ENCODE measurements at places on chromosomes 12 and 14.

DNA sequence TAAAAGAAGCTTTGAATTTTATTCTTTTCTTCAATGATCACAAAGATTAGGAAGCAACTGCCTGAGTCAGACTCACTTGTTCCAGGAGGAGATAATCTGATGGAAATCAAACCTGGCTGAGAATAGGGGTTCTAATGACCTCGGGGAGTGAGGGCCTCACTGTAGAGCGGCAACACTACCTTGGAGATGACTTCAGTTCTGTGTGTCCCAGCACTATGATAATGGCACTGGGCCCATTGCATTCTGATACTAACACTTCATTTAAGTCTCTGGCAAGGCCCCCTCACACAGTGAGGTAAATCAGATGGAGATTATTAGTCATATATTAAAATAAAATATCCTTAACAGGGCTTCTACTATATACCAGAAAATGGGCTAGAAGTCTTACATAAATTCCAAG lies 233.3 kb upstream of the EGLN3 start:
- no peak for DNase-seq

- DNase-seq, result no peak
These were observed 3.2 kb downstream of the BIN2 start for GRCh38 chr12:51320695-51321320.

DNA sequence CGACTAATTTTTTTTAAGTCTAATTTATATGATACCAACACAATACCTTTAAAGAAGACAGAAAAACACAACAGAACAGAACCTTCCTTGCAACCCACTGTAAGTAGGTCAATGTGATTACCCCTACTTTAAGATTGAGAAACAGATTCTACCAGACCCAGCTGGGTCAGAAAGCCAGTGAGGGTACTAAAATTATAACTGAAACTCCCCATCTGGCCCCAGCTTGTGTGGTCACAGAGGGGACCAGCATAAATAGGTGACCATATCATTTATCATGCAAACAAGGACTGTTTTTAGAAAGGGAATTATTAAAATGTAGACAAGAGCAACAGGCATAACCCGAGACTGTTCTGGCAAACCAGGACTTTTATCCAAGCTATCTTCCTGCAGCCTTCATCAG lies 30.1 kb upstream of the FRMD6 start:
- no peak for DNase-seq

DNA sequence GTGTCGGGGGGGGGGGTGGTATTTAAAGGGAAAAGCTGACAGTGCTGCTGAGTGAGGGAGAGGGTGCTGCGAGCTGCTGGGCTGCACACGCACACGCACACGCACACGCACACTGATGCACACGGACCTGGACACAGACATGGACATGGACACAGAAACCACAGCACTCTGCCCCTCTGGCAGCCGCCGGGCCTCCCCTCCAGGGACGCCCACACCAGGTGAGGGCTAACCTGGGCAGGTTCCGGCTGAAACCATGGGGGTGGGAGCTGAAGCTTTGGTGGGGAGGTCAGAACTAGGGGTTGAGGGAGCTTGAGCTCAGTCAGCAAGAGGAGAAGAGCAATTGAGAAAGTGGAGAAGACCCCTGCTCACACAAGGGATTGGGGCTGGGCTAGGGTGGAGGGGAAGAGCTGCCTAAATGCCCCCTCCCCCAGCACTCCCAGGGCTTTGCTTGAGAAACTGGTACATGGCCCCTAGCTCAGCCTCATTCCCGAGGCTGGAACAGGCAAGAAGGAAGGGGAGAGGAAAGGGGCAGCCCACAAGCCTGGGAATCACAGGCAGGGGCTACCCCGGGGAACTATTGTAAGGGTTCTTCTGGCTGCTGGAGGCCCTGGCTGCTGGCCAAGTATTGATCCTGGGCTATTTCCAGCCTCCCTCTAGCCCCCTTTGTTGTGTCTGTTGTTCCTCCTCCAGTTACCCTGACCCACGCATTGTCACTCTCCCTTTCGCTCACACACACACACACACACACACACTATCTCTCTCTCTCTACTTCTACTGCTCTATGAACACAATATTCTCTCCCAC lies at the start of gene REM2:
Gene REM2, plus strand, starts transcription at position 50 of the 804 bp plus-strand sequence. Its CDS starts 66 bp downstream, at position 116.
- no peak for DNase-seq

GRCh38 chr12:54525383-54525782 lies 24.0 kb upstream of the PDE1B start:
- DNase-seq, result no peak

GRCh38 chr14:104766256-104766862 lies 13.4 kb downstream of the SIVA1 start:
- no peak for DNase-seq

DNA sequence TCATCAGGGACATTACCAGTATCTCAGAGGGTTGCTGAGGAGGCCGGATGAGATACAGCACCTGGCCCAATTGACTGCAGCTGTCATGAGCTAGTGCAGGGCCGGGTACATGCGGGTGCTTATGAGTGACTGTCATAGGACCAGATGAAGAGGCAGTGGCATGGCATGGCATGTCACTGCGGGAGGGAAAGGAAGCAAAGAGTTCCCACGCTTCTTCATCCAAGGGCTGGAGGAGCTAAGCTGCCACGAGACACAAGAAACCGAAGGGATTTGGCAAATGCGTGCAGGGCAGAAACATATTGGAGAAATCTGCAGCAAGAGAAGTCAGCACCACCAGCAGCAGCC lies 10.7 kb upstream of the GPX2 start:
- no peak for DNase-seq

DNA sequence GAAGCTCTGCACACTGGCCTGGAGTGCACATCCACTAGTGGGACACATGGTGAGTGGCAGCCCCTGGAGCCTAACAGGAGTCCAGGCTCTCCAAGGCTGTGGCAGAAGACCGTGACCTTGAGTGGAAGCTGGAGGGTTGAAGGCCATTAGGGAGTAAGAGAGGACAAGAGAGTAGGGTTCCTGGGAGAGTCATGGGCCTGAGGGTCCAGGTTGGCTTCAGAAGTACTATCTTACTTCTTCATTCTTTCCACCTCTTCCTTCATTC lies 406 bp downstream of the IL23A start:
- DNase-seq, result no peak

- DNase-seq, result no peak
These were observed 448.1 kb upstream of the DCN start for GRCh38 chr12:91630596-91631293.

DNA sequence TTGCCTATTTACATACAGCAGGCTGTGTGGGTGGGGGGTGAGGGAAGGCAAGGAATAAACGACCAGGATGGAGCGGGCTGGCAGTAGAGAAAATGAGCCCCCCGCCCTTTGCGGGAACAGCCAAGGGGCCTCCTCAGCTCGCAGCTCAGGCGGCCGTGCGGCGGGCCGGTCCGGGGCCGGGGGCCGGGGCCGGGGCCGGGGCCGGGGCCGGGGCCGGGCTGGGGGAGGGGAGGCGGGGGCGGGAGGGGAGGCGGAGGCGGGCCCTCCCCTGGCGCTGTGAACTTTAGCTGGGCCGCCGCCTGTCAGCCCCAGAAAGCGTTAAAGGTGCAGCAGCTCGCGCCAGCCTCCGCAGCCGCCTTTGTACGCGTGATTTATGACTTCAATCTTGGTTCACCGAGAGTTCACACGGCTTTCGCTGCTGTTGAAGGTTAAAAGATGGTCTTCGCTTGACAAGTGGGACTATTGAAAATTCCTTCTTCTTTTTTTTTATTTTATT lies 28.8 kb downstream of the HOXC4 start:
- no peak for DNase-seq

GRCh38 chr12:104496336-104496735 lies 39.6 kb downstream of the CHST11 start:
- DNase-seq, result no peak

GRCh38 chr12:120238839-120239445 lies 26.6 kb downstream of the PXN start:
- no peak for DNase-seq

DNA sequence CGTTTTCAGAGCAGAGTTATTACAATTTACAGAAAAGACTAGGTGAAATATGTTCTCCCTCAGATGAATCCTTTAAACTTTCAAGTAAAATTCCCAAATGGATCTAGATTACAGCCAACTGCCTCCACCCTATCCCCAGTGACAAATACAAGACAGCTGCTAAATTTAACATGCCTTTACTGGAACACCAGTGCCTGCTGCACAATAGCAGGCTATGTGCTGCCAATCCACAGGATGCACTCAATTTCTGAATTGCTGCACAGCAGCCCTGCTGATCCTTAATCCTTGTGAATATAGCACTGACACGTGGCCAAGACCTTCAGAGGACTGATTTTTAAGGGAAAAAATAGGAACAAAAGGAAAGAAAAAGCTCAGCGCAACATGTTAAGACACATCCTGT lies 128.9 kb downstream of the CCER1 start:
- DNase-seq, result no peak

DNA sequence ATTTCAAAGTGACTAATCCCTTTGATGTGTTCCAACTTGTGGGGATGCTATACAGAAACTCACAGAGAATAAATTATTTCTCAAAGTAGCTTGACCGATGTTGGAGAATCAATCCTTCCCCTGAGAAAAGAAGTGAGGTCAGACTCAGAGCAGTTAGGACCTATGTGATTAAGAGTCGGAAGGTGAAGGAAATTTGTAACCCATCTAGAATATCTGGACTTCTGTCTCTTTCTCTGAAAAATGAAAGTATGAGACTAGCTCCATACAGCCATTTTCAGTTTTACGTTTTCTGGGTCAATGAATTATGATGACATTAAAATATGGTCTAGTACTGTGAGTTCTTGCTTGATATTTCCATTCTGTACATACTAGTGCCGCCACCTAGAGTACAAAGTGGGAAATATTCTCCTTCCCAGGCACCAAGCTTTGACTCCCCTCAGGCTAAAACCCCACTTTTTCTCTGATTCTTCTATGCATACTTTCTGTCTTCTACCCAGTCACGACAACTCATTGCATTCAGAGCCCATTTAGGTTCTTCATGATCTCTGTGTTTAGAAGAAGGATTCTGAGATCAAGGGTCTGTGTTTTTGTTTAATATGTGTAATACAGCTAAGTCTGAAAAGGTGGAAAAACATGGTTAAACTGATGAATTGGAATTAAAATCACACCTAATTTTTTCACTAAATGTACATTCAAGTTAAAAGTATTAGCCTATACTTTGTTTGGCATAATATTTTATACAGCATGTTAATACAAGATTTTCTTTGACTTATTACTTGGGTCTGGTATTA lies 6.9 kb upstream of the NTS start:
- no peak for DNase-seq

GRCh38 chr14:67778792-67779191 lies 37.6 kb downstream of the ZFYVE26 start:
- DNase-seq, result no peak

DNA sequence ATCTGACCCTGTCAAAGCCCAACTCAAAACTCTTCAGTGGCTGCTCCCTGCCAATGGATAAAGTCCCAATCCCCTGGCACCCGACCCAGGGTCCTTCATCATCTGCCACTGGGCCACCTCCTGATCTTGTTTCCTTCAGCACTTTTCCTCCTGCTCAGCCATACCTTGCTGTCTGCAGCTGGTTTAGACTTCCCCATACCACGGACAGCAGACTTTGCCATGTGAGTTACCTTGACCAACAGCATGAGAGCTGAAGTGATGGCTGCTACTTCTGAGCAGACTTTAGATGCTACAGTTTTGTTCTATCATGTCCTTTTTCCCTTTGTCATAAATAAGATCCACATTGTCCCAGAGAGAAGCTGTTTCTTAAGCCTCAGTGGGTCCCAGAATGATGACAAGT lies 33.3 kb upstream of the STON2 start:
- no peak for DNase-seq

DNA sequence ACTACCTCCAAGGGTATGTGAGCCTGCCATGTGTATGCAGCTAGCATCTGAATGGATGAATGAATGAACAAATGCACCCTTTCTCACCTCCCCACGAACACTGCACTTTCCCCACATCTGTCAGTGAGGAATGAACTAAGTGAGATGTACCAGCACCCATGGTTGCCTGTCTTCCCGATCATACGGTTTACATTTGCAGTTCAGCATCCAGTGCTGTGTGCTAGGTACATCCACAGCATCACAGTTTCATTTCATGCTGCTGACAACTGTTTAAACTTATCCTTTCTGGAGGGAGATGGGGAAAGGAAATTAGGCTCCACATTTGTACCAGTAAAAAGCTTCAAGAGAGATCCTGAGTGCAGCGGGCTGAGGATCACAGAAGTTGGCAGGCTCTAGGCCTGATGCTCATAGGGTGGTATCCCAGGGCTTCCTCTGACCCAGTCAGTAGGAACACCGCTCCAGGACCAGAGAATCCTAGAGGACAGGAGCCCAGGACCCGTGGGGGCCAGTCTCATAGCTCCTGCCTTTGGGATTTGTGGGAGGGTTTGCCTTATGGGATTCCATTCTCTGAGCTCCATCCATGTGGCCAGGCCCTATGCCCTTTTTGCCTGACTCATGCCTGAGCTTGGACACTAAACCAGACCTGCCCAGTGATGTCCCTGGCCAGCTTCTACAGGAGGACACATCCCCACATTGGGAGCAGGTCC lies 294.5 kb downstream of the CACNA1C start:
- no peak for DNase-seq

DNA sequence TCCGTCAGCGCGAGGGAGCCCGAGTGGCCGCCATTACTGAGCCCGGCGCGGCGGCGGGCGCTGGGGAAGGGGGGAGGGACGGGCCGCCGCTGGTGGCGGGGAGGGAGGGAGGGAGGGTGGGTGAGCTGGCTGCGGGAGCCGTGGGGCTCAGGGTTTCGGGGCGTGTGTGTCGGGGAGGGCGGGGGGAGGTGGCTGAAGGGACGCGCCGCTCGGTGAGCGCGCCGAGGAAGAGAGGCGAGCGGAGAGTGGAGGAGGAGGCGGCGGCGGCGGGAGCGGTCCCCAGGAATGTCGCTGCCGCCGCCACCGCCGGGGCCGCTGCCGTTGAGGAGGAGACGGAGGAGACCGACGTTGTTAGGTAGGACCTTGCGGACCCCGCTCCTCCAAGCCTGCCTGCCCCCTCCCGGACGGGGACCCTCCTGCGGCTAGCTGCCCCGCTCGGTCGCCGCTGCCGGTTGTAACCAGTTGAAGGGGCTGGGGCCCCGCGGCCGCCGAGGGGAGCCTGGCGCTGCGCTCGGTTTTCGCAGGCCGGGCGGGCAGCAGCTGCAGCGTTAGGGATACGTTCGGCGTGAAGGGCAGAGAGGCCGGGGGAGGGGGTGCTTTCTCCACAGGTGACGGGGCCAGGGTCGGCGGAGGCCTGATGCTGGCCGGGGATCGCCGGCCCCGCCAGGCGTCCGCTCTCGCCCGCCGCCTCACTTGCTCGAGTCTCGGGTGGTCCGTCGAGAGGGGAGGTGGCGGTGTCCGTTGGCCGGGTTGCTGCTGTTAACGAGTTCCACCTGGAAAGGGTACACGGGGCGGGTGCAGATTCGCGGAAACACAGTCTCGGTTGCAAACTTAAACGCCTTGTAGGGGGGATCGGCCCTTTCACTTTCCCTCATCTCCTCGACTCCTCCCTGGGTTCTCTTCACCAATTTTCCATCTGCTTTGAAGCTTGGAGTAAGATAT lies at the start of gene ARHGAP5:
Gene ARHGAP5, plus strand, starts transcription at position 224 of the 942 bp plus-strand sequence. CDS start 13,366 bp downstream, outside the sequence.
- peak; percentile 68 for DNase-seq

GRCh38 chr12:47750229-47750798 lies 8.4 kb downstream of the RAPGEF3 start:
- no peak for DNase-seq

Data from activated T-helper 9 cell treated with anti-CD3 and anti-CD28 coated beads, Interleukin-2, amount 50 U/mL, for 16 hours (primary cell).